ENCODE measurements at places on chromosomes 4 and X. TPM values are rescaled to one million over a fixed set of nuclear protein-coding genes. Genes with fewer than 3 reads are reported as not detected.
A peak's percentile ranks its signal among the peaks of the same experiment; 100 is the strongest.

Gene TGIF2LX
- not detected for total RNA-seq

Gene GABRE
- total RNA-seq, result 2.6 TPM

Gene ANOS1
- total RNA-seq, result 6.9 TPM

GRCh38 chr4:153713866-153714646 is 30.0 kb downstream of the TLR2 start:
- no peak overlapping the region for H3K27ac ChIP-seq
- no peak for DNase-seq
- no peaks in the 10 kb centered on the region for H3K36me3 ChIP-seq

- H3K36me3 ChIP-seq, result no peaks in the 10 kb centered on the region
- H3K4me3 ChIP-seq, result no peak overlapping the region
- DNase-seq, result no peak
- no peaks in the 10 kb centered on the region for H3K27me3 ChIP-seq
Measured at GRCh38 chrX:149221230-149221629, 283.9 kb downstream of the IDS start.

Gene FAM3A
- total RNA-seq, result 34.3 TPM

Gene PIGA
- 22.9 TPM for total RNA-seq

DNA sequence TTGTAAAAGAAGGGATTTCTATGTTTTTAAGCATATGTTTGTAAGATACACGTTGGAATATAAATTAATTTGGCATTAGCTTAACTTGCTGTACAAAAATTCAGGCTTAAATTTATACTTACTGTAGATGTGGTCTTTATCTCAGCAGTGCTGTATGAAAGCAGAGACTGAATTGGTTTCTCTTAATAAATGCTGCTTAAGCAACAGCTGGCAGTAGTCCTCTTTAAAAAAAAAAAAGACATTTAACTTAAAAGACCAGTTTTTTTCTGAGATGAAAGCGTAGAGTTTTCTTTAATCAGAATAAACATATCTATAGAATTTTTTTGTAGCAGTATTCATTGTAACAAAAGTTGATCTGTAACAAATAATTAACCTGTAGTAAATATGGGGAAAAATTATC is 124.6 kb downstream of the RAP1GDS1 start:
- H3K4me1 ChIP-seq, result peaks cover 16% of the 10 kb centered on the region
- H3K4me3 ChIP-seq, result no peak overlapping the region
- no peak for DNase-seq
- H3K27ac ChIP-seq, result no peak overlapping the region

DNA sequence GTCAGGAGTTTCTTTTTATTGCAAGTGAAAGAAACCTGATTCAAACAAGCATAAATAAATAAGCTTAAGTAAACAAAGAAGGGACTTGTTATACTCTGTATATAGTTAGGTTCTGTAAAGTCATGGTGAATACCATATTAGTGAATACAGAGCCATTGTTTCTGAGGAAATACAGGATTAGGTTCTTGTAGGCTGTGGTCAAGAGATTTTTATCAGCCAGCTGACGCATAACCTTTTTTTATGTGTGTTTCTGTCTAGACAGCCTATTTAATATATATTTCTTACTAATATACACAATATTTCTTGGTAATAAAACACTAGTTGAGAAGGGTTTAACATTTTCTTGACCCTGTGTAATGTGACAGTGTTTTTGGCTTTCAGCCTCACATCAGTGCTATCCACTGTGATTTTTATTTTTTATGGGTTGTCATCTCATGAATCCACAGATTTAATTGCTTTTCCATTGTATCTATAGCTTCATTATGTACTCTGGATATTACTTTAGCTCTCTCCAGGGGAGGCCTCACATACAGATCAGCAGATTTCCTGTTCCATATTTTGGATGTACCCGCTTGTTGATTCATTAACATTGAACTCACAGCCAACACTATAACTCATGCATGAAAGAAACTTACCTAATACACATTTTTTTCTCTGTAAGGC is 8.0 kb downstream of the HERC3 start:
- no peak for DNase-seq
- H3K27me3 ChIP-seq, result peaks cover 11% of the 10 kb centered on the region
- no peak overlapping the region for H3K27ac ChIP-seq
- peaks cover 6% of the 10 kb centered on the region for H3K36me3 ChIP-seq
- peaks cover 17% of the 10 kb centered on the region for H3K4me1 ChIP-seq
- no peak overlapping the region for H3K4me3 ChIP-seq

DNA sequence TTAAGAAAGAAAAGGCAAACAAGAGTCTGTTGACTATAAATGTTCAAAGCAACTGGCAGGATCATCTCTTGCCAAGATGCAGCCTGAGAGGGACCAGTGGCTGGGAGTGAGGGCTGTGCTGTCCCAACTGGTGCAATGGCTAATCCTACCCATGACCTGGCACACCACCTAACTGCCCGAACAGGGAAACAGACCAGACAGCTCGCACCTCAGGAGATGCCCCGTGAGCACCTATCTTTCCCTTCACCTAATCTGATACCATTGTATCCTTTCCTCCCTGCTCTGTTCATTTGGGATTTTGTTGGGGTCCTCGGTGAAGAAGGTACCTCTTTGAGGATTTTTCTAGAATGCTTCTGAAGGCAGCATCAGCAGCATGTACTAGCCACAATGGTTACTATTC is 206.5 kb upstream of the MAMLD1 start:
- peaks cover 3% of the 10 kb centered on the region for H3K4me1 ChIP-seq
- H3K27me3 ChIP-seq, result no peaks in the 10 kb centered on the region
- no peak overlapping the region for H3K4me3 ChIP-seq
- H3K27ac ChIP-seq, result no peak overlapping the region
- DNase-seq, result no peak

Gene ASB5
- total RNA-seq, result 0.84 TPM

Gene MAGEA8
- total RNA-seq, result not detected

Gene MORC4
- total RNA-seq, result 17.0 TPM

DNA sequence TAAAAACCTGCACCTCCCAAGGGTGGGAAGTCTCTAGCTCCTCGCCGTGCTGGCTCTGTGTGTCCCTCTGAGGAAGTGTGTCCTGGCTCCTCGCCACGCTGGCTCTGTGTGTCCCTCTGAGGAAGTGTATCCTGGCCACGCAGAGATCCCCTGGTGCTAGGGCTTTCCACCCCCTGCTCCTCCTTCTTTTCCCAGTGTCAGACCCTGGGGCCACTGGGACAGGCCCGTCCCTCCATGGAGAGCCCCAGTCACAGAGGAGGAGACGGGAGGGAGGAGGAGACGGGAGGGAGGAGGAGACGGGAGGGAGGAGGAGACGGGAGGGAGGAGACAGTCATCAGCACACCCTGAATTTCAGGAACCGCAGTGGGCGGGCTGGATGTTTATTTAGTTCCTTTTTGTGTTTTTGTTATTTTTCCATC is 53.8 kb upstream of the HGFAC start:
- no peaks in the 10 kb centered on the region for H3K27me3 ChIP-seq
- no peaks in the 10 kb centered on the region for H3K36me3 ChIP-seq
- DNase-seq, result no peak
- H3K27ac ChIP-seq, result peak overlapping the region; percentile 73
- peaks cover 10% of the 10 kb centered on the region for H3K4me1 ChIP-seq

- H3K4me3 ChIP-seq, result no peak overlapping the region
- no peaks in the 10 kb centered on the region for H3K27me3 ChIP-seq
- H3K27ac ChIP-seq, result no peak overlapping the region
- peaks cover 40% of the 10 kb centered on the region for H3K36me3 ChIP-seq
- peaks cover 25% of the 10 kb centered on the region for H3K4me1 ChIP-seq
Measured at GRCh38 chr4:183300070-183300469, 20.0 kb downstream of the CLDN22 start.

Data from progenitor cell of endocrine pancreas (in vitro differentiated cells).